ENCODE measurements at places on chromosomes 3 and 15. TPM values are rescaled to one million over a fixed set of nuclear protein-coding genes. Genes with fewer than 3 reads are reported as not detected.

Gene CCDC174
- 31.2 TPM for total RNA-seq

Gene CTXN2
- not detected for total RNA-seq

Gene CMTM8
- 4.7 TPM for total RNA-seq

Gene NOP10
- total RNA-seq, result 150 TPM

DNA sequence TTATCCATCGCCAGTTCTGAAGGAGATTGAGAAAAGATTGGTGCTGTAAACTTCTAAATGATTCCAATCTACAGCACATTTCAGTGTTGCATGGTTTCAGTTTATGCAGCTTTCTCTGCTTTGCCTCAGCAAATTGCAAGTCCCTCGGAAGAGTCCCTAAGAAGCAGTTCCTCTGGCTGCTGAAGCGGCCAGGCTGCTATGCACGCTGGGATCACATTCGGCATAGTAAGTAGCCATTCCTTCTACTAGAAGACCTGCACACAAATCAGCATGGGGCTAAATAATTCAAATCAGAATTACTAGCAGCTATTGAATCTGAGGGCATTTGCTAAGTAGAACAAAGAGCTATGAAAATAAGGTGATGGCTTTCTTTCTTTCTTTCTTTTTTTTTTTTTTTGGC lies 769.5 kb downstream of the AGBL1 start:
- no peak for DNase-seq
- H3K27ac ChIP-seq, result no peak overlapping the region

- H3K36me3 ChIP-seq, result no peaks in the 10 kb centered on the region
- no peak overlapping the region for H3K27ac ChIP-seq
- H3K4me3 ChIP-seq, result no peak overlapping the region
- H3K4me1 ChIP-seq, result peaks cover 8% of the 10 kb centered on the region
Measured at GRCh38 chr3:13493867-13494441, 13.8 kb downstream of the HDAC11 start.

- H3K27me3 ChIP-seq, result no peaks in the 10 kb centered on the region
- H3K36me3 ChIP-seq, result no peaks in the 10 kb centered on the region
- DNase-seq, result no peak
- no peak overlapping the region for H3K4me3 ChIP-seq
- peaks cover 39% of the 10 kb centered on the region for H3K4me1 ChIP-seq
Measured at GRCh38 chr15:73934281-73934680, 8.0 kb downstream of the LOXL1 start.

DNA sequence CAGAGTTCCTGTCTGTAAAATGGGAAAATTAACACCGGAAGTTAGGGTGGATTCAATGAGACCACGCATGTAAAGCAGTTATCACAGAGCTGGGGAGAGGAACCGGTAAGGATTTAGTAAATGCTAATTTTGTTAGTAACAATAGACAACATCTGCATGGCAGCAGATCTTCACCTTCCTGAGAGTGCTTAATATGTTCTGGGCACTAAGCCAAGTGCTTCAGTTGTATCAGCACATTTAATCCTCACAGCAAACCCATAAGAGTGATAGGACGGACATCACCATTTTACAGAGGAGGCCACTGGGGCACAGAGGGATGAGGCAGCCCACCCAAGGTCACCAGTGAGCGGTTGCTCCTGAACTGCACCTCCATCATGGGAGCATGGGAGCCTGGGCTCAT lies 189.4 kb downstream of the WNT5A start:
- H3K36me3 ChIP-seq, result no peaks in the 10 kb centered on the region
- H3K4me1 ChIP-seq, result no peaks in the 10 kb centered on the region
- DNase-seq, result no peak

Gene KLHL40
- not detected for total RNA-seq

Gene MESP1
- total RNA-seq, result 2.7 TPM

DNA sequence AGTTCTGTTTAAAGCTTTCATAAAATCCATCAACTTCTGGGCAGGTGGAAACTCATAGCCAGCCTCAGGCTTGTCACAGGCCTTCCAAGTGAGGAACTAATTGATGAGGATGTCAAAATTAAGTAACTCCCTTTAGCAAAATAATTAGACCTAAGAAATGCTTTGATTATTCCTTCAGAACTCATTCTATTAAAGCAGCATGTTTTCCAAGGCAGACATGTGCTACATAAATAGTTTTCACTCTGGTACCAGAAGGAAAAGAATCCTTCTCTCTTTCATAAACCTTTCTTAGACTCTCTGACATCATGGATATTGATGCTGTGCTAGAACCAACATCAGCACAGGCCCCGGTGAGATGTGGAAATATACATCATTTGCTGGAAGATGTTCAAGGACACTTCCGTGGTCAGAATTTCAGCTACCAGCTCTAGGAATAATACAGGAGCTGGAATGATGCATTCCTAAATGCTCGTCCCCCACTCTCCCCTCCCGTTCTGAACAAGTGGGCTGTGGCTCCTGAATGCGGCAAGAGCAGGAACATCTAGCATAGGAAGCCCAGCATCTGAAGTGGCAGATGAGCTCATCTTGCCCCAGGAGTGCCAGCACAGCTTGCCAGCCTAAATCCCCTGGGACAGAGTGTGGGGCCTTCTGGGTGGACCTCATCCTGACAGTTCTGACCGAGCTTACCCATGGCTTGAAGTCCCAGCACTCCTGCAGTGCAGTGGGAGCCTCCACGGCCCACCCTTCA lies 82.4 kb downstream of the WWTR1 start:
- no peak for DNase-seq
- H3K4me3 ChIP-seq, result no peak overlapping the region
- no peaks in the 10 kb centered on the region for H3K27me3 ChIP-seq
- peaks cover 85% of the 10 kb centered on the region for H3K4me1 ChIP-seq
- H3K27ac ChIP-seq, result peak overlapping the region; percentile 70

GRCh38 chr3:52468336-52468735 lies 12.9 kb downstream of the NISCH start:
- peaks cover 29% of the 10 kb centered on the region for H3K36me3 ChIP-seq
- peaks cover 10% of the 10 kb centered on the region for H3K4me1 ChIP-seq
- no peak overlapping the region for H3K4me3 ChIP-seq
- H3K27ac ChIP-seq, result peak overlapping the region; percentile 4
- no peaks in the 10 kb centered on the region for H3K27me3 ChIP-seq

GRCh38 chr3:184568924-184569829 lies 7.6 kb downstream of the EPHB3 start:
- peak overlapping the region; percentile 44 for H3K4me3 ChIP-seq
- H3K36me3 ChIP-seq, result peaks cover 23% of the 10 kb centered on the region
- H3K27me3 ChIP-seq, result no peaks in the 10 kb centered on the region
- peak overlapping the region; percentile 87 for H3K27ac ChIP-seq

- H3K27me3 ChIP-seq, result no peaks in the 10 kb centered on the region
- H3K27ac ChIP-seq, result no peak overlapping the region
- no peaks in the 10 kb centered on the region for H3K36me3 ChIP-seq
- H3K4me3 ChIP-seq, result no peak overlapping the region
Measured at GRCh38 chr3:180059356-180059755, 22.6 kb upstream of the PEX5L start.

DNA sequence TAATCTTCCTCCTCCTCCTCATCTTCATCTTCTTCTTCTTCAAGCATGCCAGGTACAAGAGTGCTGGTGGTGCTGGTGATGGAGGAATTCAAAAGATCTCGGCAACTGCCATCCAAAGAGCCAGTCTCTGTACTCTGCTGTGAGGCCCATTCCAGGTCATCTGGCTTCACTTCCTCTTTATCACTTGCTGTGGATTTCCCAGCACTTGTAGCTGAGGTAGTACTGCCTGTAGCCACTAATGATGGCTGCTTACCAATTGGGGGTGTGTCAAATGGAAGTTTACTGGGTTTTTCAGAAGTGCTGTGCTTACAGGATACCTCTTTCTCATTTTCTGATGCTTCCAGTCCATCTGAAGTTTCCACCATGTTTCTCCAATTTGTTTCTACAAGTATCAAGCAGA lies 28.8 kb upstream of the SHC4 start:
- H3K36me3 ChIP-seq, result peaks cover 43% of the 10 kb centered on the region
- no peak overlapping the region for H3K4me3 ChIP-seq
- no peaks in the 10 kb centered on the region for H3K4me1 ChIP-seq
- no peak overlapping the region for H3K27ac ChIP-seq
- DNase-seq, result no peak

Gene CPLX3
- not detected for total RNA-seq

Gene GOLGA6L25
- not detected for total RNA-seq

Gene CLDN1
- total RNA-seq, result 48.6 TPM

GRCh38 chr3:136818769-136819391 lies at the start of gene SLC35G2:
TSS of gene SLC35G2 (plus strand) at chr3:136819126. CDS start at chr3:136854461, 35,335 bp downstream.
- peak within 1 kb of the TSS; percentile 77 for H3K4me3 ChIP-seq
- H3K36me3 ChIP-seq, result no peaks in the 10 kb centered on the region

Gene GABRA5
- not detected for total RNA-seq

- no peaks in the 10 kb centered on the region for H3K27me3 ChIP-seq
- no peaks in the 10 kb centered on the region for H3K4me1 ChIP-seq
- no peak overlapping the region for H3K27ac ChIP-seq
- H3K4me3 ChIP-seq, result no peak overlapping the region
- no peak for DNase-seq
Measured at GRCh38 chr15:71042356-71042922, 72.8 kb upstream of the THSD4 start.

GRCh38 chr3:127217596-127218453 lies 24.9 kb downstream of the PRR23E start:
- H3K27ac ChIP-seq, result no peak overlapping the region
- H3K4me3 ChIP-seq, result no peak overlapping the region
- no peaks in the 10 kb centered on the region for H3K36me3 ChIP-seq
- DNase-seq, result peak; percentile 49
- no peaks in the 10 kb centered on the region for H3K4me1 ChIP-seq

GRCh38 chr3:140206196-140207040 lies 271.4 kb downstream of the CLSTN2 start:
- no peaks in the 10 kb centered on the region for H3K4me1 ChIP-seq
- no peaks in the 10 kb centered on the region for H3K36me3 ChIP-seq
- H3K27ac ChIP-seq, result no peak overlapping the region
- no peak overlapping the region for H3K4me3 ChIP-seq

GRCh38 chr15:68379058-68379758 lies 52.8 kb downstream of the ITGA11 start:
- H3K27me3 ChIP-seq, result no peaks in the 10 kb centered on the region
- peaks cover 13% of the 10 kb centered on the region for H3K4me1 ChIP-seq
- DNase-seq, result peak; percentile 49
- H3K4me3 ChIP-seq, result no peak overlapping the region

Gene HACD3
- total RNA-seq, result 30.2 TPM

GRCh38 chr3:34408088-34408487 lies 609.7 kb downstream of the PDCD6IP start:
- no peaks in the 10 kb centered on the region for H3K4me1 ChIP-seq
- H3K27me3 ChIP-seq, result no peaks in the 10 kb centered on the region
- DNase-seq, result no peak
- H3K27ac ChIP-seq, result no peak overlapping the region
- no peaks in the 10 kb centered on the region for H3K36me3 ChIP-seq

GRCh38 chr3:38614091-38614490 lies 35.4 kb downstream of the SCN5A start:
- DNase-seq, result no peak
- no peak overlapping the region for H3K4me3 ChIP-seq
- no peak overlapping the region for H3K27ac ChIP-seq
- no peaks in the 10 kb centered on the region for H3K27me3 ChIP-seq
